Amygdala (tissue), 56 donors: ENCODE measurements at places on chromosomes 3 and 15.

- peak; percentile 5 for DNase-seq
Measured at GRCh38 chr3:120506828-120507774, 56.3 kb upstream of the FSTL1 start.

- DNase-seq = no peak
Measured at GRCh38 chr3:186534113-186534669, 10.0 kb downstream of the CRYGS start.

DNA sequence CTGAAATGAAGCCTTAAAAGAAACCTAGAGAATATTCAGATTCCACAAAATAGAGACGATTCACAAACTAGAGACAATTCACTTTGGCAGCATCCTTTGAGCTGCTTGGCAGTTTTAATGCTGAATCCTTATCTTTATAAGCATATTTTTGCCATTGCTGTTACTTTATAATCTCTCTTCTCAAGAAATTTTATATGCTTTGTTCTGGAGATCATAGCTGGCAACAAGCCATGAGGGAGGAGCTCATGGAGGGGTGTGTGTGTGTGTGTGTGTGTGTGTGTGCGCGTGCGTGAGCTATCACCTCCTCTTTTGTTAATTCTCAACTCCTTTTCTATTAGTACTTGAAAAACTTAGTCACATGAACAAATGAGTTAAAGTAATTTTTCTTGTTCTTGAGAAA is 495.0 kb upstream of the RGMA start:
- DNase-seq = no peak

DNA sequence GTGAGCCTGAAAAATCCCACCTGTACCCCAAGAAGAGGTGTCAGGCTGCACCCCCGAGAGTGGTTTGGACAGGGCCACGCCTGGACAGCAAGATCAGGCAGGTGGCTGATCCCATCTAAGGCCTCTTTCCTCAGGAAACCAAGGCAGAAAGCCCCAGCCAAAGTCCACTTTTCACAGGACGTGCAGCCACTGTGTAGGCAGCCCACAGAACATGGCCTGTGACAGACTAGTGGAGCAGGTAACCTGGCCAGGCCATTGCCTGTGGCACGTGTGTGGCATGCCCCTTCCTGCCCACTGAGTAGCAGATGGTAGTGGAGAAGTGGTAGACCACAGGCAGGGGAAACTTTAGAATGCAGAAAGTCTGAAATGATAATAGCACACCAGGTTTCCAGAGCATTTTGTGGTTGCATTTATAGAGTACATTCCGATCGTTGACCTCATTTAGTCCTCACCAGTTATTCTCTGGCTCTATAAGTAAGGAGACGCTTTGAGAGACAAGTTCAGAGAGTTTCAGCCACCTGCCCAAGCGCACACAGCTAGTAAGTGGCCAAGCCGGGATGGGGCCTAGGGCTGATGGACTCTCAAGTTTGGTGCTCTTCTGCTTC is 68.7 kb downstream of the AAGAB start:
- DNase-seq = no peak

GRCh38 chr3:187568171-187568570 is 102.0 kb downstream of the SST start:
- DNase-seq = no peak

GRCh38 chr3:8183627-8184026 is 318.0 kb upstream of the LMCD1 start:
- DNase-seq = no peak

DNA sequence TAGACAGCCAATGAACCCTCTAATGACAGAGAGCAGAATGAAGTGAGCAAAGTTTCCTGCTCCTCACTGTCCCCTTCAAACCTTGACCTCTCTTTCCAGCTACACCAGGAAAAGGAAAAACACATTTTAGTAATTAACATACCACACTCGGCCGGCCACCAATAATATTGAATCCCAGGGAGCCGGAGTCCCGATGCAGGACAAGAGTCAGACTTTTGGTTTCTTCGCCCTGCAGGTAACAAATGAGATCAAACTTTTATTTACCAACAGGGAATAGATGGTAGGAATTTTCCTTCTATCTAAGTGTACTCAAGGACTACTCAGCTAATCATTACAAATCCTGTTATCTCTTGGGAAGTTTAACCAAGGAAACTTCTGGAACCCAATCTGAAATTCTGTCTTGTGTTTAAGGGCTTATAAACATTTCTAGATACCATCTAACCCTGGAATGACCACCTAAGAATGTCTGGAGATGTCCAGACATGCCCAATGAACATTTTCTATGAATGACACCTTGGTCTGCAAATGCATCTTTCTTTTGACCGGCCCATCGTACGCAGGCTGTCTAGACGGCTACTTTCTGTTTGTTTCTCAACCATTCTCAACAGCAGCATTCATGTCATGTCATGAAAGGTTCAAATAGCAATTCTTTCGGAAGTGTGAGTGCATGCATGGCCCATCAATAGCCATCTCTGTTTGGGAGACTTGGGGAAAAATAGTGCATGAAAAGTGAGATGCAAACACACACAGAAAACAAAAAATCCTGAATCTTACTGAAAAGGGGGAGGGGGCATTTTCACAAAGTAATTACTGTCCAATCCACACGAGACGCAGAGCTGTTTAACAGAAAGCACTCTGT is 16.1 kb downstream of the PDZRN3 start:
- no peak for DNase-seq
